ENCODE measurements at places on chromosomes 12 and 14.
A peak's percentile ranks its signal among the peaks of the same experiment; 100 is the strongest.

DNA sequence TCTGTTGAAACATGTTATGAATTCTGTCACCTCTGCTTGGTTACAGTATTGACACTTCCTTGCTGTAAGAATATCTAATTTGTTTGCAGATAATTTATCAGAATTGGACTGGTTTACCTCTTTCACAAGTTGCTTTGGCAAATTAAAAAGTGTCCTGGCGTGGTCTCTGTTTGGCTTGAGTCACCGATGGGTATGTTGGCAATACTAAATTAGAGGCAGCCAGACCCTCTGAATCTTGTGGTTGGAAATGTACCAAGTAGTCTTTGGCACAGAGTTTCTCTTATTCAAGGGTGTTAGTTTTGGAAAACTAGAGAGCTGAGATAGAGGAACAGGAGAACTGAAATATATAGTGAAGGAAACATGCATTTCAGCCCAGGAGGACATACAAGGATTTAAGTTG lies 521.1 kb upstream of the MGAT4C start:
- no peak for DNase-seq

- no peak for DNase-seq
These were observed 105.0 kb upstream of the CPNE8 start for GRCh38 chr12:39010406-39010805.

DNA sequence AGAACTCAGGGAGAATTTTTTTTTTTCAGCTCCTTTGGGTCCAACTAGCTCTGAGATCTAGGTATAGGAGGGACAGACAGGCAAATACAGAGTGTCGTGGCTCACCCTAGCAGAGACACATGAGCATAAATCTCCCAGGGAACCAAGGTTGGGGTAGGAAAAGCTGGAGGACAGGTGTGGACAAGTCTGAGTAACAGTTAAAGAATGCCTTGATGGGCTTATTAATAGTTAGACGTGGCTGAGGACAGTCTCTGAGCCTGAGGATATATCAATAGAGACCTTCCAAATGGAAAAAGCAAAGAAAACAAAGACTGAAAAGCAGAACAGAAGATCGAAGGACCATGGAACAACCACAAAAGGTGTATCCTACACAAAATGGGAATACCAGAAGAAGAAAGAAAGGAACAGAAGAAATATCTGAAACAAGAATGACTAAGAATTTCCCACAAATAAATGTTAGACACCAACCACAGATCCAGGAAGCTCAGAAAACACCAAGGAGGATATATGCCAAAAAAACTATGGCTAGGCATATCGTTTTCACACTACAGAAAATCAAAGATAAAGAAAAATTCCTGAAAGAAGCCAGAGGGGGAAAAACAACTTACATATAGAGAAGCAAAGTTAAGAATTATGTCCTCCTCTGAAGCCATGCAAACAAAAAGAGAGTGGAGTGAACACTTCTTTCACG lies 80.9 kb downstream of the PTPRB start:
- DNase-seq = no peak

- DNase-seq = peak; percentile 13
These were observed at the start of gene RBMS2 for GRCh38 chr12:56521590-56522371. RBMS2 (plus strand) TSS chr12:56521820; CDS start chr12:56522024, 204 bp downstream.

DNA sequence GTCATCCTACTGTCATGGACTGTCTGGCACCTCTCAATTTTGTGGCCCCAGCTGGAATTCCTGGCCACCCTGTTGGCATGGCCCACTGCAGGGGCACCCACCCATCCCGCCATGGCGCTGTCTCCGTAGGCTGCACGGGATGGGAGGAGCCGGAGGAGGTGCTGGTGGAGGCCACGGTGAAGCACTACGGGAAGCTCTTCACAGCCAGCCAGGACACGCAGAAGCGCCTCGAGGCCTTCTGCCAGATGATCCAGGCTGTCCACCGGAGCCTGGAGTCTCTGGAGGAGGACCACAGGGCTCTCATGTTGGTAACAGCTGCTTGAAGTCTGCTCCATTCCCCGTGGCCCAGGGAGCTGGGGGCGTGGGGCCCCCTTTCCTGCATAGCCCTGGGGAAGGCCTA lies 3.9 kb downstream of the CCDC197 start:
- DNase-seq = no peak

DNA sequence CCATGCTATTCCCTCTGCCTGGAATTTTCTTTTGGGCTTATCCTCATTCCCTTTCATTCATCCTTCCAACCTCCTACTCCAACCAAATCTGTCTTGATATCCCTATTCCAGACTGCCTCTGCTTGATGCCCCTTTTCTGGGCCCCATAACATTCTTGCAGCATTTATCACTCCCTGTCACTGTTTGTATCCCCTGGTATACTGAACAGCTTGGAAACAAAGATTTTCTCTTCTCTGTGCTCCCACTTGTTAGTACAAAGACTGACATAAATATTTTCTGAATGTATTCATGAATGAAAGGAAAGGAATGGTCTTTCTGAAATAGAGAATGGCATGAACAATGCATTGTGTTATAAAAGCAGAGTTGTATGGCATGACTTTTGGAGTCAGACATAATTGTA lies 7.5 kb downstream of the IRAK4 start:
- DNase-seq = no peak

- DNase-seq = no peak
These were observed 220.2 kb upstream of the BTG1 start for GRCh38 chr12:92365836-92366235.

DNA sequence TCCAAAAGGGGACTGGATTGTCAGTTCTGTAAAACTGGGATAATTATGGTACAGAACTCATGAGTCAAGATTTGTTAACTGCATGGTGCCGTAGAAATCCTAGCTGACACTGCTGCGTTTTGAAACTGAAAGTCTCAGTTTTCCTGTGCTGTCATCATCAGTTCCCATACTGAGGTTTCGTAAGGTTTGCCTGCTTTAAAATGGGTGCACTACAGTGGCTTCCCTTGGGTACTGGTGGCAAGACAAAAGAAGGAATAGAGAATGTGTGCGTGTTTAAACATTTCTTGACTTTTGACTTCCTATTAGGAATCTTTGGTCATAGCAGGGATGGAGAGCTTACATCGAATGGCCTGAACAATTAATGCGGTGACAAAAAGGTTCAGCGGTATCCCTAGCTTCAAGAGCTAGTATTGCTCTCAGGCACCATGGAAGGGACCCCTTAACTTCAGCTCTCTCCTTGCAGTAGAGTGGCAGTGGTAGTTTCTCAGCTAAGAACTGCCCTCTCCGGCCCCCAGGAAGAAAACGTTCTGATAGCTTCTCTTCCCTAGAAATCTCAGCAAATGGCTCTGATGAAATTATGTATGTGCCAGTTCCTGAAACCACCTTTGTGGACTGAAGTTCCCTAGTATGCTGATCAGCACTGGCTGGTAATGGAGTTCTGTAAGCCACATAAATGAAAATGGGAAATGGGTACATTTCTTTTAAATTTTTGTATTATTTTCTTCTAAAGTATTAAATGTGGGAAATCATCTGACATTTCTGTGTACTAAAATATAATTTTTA lies 28.9 kb downstream of the ANO6 start:
- DNase-seq = no peak

- DNase-seq = no peak
These were observed 5.2 kb downstream of the ANO4 start for GRCh38 chr12:100799770-100800169.

- no peak for DNase-seq
These were observed 30.9 kb upstream of the AMN start for GRCh38 chr14:102891556-102891955.

DNA sequence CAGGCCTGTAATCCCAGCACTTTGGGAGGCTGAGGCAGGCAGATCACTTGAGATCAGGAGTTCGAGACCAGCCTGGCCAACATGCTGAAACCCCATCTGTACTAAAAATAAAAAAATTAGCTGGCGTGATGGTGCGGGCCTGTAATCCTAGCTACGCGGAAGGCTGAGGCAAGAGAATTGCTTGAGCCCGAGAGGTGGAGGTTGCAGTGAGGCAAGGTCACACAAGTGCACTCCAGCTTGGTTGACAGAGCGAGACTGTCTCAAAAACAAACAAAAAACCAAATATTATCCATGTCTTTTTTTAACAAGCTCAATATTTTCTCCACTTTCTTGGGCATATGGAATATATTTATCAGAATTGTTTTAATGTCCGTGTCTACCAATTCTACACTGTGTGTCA lies 89.6 kb downstream of the LMNTD1 start:
- no peak for DNase-seq

GRCh38 chr12:104720339-104721038 lies 237.6 kb downstream of the SLC41A2 start:
- DNase-seq = peak; percentile 52

DNA sequence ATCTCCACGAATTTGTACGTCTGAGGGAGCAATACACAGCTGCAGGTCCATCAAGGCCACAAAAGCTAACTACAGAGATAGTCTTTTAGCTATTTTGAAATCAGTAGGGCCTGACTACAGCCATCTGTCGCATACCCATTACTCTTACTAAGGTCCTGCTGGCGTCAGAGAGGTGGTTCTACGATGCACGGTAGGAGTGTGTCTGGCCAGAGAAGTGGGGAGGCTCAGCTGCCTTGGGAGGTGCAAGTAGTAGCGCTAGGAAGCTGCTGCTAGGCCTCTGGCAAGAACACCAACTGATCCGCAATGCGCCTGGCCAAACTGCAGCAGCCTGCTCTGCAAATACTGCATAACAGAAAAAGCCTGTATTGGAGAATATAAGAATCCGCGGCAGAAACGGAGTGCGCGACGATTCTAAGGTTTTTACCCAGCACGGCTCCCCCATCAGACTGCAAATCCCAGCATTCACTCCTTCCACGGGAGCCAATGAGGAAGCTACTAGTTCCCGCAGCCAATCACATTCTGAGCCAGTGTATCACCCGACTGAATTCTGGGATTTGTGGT lies 743 bp upstream of the CAND1 start:
- DNase-seq = peak; percentile 74

DNA sequence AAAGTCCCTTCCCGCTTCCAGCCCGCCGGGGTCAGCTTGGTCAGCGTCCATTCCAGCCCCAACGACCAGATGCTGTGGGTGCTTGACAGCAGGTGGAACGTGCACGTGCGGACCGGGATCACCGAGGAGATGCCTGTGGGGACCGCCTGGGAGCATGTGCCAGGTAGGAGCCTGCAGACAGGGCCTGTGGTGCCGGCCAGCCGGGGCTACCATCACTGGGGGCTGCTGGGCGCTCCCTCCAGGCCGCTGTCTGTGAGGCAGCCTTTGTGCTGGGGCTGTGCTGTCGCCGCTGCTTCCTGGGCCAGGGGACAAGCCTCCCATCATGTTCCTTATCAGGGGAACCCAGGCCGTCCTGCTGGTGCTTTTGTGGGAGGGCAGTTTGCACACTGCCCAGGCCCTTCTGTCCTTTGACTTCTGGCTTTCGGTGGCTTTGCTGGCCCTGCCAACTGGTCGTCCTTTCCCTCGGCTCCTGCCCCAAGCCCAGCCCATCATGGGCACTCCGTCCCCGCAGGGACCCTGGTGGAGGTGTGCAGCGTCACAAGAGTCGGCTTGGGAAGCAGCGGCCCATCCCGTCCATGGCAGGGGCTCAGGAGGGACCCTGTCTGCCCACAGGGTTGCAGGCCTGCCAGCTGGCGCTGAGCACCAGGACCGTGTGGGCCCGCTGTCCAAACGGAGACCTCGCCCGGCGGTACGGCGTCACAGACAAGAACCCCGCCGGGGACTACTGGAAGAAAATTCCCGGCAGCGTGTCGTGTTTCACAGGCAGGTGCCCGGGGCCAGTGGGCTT lies 12.4 kb downstream of the ANKRD9 start:
- no peak for DNase-seq
